Activated T-helper 2 cell treated with anti-CD3 and anti-CD28 coated beads, Interferon-gamma antibody, Interleukin-2, Interleukin-4, amounts not matched to agents 10 μg/mL and 5 μg/mL and 100 μg/mL, durations not matched to agents 14 hours and 24 hours and 36 hours (primary cell): ENCODE measurements at places on chromosomes 4 and X. TPM values are rescaled to one million over a fixed set of nuclear protein-coding genes. Genes with fewer than 3 reads are reported as not detected.

- no peaks in the 10 kb centered on the region for H3K36me3 ChIP-seq
- no peaks in the 10 kb centered on the region for H3K4me1 ChIP-seq
- DNase-seq = no peak
- no peak overlapping the region for H3K4me3 ChIP-seq
- no peak overlapping the region for H3K27ac ChIP-seq
- peaks cover 12% of the 10 kb centered on the region for H3K27me3 ChIP-seq
Observed at GRCh38 chr4:1770245-1770644, 22.8 kb upstream of the FGFR3 start.

DNA sequence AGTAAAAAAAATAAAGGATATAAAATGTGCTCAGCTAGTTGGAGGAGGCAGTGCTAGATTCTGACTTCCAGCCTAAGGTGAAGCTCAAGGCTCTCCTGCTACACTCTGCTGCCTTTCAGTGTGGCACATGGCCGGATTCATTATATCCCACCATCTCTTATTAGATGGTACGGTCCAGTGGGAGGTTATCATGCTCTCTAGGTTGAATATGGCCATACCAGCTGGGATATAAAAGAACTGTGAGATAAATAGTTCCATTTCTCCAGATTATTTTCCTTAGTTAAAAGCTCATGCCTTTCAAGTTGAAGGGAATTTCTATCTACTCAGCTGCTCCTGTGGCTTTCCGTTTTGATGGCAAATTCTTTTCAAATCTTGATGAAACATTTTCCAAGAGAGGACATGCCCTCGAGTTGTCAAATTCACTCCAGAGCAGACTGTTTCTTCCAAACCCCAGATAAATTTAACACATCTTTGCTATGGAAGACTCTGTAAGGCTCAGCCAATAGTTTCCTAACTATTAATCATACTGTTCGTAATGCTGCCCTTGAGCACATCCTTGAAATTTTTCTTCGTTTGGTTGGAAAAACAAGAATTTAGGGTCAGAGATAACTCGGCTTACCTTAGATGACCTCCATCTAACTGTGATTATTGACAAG is 2.2 kb upstream of the MGARP start:
- H3K4me3 ChIP-seq = no peak overlapping the region
- no peak for DNase-seq
- H3K36me3 ChIP-seq = peaks cover 22% of the 10 kb centered on the region
- peaks cover 14% of the 10 kb centered on the region for H3K4me1 ChIP-seq
- H3K27ac ChIP-seq = no peak overlapping the region

- DNase-seq = no peak
- no peak overlapping the region for H3K27ac ChIP-seq
- H3K27me3 ChIP-seq = no peaks in the 10 kb centered on the region
Observed at GRCh38 chr4:182567119-182567518, 323.9 kb downstream of the TENM3 start.

DNA sequence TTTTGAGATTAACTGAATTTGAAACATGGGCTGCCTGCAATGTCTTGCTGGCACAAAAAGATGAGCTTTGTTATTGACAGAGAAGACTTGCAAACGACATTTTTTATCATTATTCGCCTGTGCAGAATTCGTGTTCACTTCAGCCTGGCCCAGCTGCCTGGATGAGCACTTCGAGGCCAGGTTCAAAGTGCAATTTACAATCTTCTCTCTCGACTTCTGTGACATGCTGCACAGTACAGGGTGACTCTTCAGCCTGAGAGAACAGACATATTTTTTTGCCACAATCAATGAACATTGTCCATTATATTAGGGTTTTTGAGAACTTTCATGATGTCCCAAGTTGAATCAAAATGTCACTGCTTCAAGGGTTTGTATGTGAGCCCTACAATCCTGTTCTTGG is 616.5 kb downstream of the SMARCA1 start:
- H3K36me3 ChIP-seq = no peaks in the 10 kb centered on the region
- no peak overlapping the region for H3K27ac ChIP-seq
- no peak for DNase-seq
- H3K4me3 ChIP-seq = no peak overlapping the region
- no peaks in the 10 kb centered on the region for H3K27me3 ChIP-seq

- no peak overlapping the region for H3K4me3 ChIP-seq
- no peak for DNase-seq
- no peak overlapping the region for H3K27ac ChIP-seq
- H3K36me3 ChIP-seq = no peaks in the 10 kb centered on the region
- H3K27me3 ChIP-seq = peaks cover 7% of the 10 kb centered on the region
- H3K4me1 ChIP-seq = no peaks in the 10 kb centered on the region
Observed at GRCh38 chr4:89800012-89800516, 36.9 kb downstream of the SNCA start.

GRCh38 chr4:140343303-140343702 is 30.1 kb upstream of the SCOC start:
- peaks cover 20% of the 10 kb centered on the region for H3K27me3 ChIP-seq
- no peak for DNase-seq
- H3K27ac ChIP-seq = no peak overlapping the region
- H3K4me3 ChIP-seq = no peak overlapping the region
- no peaks in the 10 kb centered on the region for H3K36me3 ChIP-seq

DNA sequence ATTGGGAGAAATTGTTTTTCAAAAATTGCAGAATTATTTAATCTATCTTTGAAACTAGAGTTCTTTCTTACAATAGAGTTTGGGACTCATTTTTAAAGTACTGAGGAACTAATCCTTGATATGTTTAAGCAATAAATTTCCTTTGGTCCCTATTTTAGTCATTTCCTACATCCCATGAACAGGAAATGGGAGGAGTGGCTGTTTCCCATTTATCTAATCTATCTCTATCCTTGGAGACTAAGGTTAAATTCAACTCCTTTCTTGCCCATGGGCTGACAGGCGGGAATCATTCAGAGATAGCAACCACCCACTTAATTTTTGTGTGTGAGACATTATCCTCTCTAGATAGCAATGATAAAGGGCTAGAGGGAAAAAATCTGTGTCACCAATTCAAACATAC is 131.6 kb upstream of the EMCN start:
- no peak overlapping the region for H3K27ac ChIP-seq
- H3K27me3 ChIP-seq = no peaks in the 10 kb centered on the region
- no peaks in the 10 kb centered on the region for H3K4me1 ChIP-seq
- no peaks in the 10 kb centered on the region for H3K36me3 ChIP-seq

The GLRB gene
- not detected in 2 replicates for total RNA-seq

The ATP2B3 gene
- not detected in 2 replicates for total RNA-seq
